ENCODE measurements at places on chromosomes 12 and 14.
A peak's percentile ranks its signal among the peaks of the same experiment; 100 is the strongest.

- DNase-seq = peak; percentile 52
Observed at GRCh38 chr12:5745251-5745888, 199.7 kb downstream of the ANO2 start.

- no peak for DNase-seq
Observed at GRCh38 chr12:115322275-115322674, 638.3 kb upstream of the TBX3 start.

DNA sequence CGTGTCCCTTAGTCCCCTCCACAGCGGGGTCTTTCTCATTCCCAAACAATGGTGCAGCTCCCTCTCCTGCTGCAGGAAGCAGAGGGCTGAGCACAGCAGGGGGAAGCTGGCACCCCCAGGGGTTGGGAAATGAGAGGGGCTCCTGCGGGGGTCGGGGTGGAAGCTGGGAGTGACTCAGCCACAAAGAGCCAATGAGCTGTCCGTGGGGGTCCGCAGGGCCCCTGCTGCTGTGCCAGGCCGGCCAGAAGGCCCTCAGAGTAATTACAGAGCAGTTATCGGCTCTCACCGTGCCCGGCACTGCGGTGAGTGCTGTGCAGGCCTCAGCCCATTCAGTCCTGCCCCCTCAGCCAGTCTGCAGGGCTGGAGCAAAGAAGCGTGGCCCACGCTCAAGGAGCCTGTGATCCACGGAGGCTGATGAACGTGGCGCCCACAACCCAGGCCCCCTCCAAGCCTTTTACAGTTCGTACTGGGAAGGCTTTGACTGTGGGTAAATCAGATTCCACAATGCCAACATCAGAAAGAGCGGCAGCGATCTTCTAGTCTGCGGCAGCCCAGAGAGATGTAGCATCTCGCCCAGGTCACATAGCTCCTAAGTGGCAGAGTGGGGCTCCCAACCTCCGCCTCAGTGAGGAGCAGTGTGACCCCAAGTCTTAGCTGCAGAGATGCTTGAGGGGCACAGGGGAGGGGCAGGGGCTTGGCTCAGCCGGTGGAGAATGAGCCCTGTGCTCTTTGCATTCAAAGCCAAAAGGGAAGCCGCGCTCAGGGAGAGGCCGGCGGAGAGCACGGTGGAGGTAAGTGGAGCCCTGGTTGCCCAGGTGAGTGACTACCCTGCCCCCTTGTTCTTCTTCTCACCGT is 43.4 kb downstream of the SLC6A12 start:
- no peak for DNase-seq

DNA sequence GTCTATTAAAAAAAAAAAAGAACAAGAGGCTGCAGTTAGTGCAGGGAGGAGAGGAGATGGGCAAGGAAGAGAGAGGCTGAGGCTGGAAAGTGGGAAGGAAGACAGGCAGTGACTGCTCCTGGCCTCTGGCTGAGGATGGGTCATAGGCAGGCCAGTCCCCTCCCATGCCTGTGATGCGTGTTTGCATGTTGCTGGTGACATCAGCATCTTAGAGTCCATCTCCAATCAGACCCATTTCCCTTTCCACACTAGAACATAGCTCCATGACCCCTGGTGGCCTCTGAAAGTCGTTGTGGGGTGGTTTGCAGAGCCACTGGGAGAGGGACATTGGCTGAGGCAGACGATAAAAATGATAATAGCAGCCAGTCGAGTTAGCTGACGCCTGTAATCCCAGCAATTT is 132.9 kb downstream of the PTPN11 start:
- no peak for DNase-seq

DNA sequence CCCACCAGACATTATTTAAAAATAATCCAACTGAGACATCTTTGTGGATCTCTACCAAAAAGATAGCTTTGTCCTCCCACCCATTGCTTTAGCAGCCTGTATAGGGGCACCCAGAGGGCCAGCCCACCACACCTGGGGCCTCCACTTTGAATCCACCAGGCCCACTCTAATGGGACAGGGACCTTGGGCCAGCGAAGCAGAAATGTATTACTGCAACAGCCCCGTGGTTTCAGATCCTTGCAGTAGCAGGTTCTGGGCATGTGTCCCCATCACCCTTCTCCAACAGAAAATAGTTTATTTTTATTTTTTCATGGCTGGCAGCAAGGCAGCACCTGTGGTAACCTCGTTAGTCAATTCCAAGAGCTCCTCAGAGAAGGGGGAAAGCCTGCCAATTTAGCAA is 218.4 kb downstream of the ZFP36L1 start:
- no peak for DNase-seq

DNA sequence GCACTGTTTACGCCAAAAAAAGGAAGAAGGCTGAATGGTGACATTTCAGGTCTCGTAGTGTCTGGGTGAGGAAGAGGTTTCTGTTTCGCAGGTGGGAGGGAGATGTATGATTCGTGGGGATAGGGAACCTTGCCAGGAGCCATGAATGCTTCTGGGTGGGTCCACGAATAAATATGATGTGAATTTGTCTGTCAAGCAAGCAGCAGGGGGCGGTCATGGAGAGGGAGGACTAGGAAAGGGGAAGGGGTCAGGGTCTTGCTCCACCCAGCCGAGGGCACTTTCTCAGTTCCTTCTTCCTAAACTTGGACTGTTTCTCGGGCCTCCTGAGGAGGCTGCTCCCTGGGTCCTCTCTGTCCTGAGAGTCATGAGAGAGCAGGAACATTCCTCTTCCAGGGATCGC is 72.5 kb downstream of the LGMN start:
- DNase-seq = no peak

DNA sequence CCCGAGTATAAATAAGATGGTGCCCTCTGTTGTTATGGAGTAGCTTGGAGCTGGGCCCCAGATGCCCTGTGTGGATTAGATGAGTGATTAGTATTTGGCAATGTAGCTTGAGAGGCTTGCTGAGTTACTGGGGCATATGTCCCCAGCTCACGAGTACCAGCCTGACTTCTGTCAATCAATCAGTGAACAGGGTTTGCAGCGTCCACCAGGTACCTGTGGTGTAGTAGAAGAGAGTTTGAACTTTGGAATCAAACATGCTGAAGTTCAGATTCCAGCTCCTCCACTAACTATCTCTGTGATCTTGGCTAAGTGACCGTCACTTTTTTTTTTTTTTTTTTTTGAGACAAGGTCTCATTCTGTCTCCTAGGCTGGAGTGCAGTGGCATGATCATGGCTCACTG is 11.6 kb upstream of the TCL1B start:
- DNase-seq = no peak

GRCh38 chr12:26906704-26907103 is 31.1 kb downstream of the INTS13 start:
- DNase-seq = peak; percentile 83

DNA sequence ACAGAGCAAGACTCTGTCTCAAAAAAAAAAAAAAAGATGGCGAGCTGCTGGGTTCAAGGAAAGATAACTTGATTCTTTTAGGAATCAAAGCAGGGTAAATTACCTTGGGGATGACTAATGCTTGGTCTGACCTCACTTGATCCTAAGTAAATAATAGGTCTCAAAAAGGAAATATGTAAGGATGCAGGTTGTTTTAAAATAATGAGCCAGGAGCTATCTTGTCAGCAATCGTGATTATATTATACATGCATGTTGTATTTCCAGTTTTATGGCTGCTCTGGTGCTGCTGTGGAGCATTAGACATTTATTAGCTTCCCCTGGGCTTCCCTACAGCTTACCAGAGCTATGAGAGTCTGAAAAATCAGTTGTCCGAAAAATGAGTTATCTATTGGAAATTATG is 2.6 kb downstream of the EIF2B2 start:
- no peak for DNase-seq

DNA sequence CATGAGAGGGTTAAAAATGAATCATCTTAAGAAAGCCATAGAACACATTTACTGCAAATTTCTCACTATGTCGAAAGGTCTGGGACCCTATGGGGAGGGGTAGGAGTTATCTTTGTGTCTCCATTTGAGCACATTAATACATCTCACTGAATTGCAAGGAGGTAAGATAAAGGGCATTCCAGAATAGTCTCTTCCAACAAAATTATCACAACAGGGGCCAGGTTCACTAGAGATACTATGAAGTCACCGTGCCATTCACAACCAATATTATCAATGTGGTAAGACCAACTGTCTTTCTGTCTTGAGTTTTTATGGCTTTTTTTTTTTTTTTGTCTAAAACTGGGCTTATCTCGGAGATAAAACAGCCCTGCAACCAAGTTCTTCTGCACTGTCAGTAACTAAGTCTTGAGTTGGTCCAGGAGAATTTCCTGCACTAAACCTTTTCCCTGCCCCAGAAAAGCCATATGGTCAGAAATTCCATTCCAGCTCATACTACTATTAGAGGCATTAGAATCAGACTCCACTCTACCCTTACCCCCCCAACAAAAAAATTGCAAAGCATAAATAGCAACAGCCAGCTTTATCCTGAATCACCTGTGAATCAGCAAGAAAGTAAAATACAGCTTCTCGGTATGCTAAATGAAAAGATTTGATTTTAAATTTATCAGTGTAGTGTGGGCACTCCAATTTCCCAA is 79.7 kb downstream of the PTPRR start:
- no peak for DNase-seq

GRCh38 chr12:110344657-110345056 is 58.9 kb downstream of the ANAPC7 start:
- DNase-seq = no peak

- DNase-seq = no peak
Observed at GRCh38 chr14:55884819-55885218, 233.4 kb upstream of the PELI2 start.

GRCh38 chr12:71282925-71283324 is 125.1 kb upstream of the TSPAN8 start:
- DNase-seq = no peak

GRCh38 chr12:11633968-11634367 is 15.5 kb upstream of the ETV6 start:
- no peak for DNase-seq
